AG04449 (cell line): ENCODE measurements at places on chromosomes 7 and 10.

GRCh38 chr10:26727005-26727404 lies 29.5 kb downstream of the PDSS1 start:
- no peak for DNase-seq

GRCh38 chr7:14988941-14989340 lies 86.4 kb upstream of the DGKB start:
- peak; percentile 4 for DNase-seq

GRCh38 chr10:6494936-6495592 lies 85.0 kb downstream of the PRKCQ start:
- DNase-seq, result no peak

DNA sequence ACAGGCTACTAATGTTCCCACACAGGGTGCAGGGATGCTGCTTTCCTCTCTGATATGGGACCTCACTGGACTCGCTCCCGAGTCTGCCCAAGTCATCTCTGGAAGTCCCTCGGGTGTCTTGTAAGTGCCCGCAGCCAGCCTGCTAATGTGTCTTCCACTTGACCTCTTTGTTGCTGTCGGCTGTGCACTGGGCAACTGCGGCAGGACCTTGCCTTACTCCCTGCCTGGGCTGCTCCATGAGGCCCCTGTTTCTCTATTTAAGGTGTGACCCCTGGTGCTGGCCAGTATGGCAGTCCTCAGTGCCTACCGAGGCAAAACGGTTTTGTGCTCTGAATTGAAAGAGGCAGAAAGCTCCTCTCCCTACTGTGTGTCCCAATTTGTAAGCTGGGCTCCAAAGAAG lies 88.8 kb upstream of the DUSP5 start:
- no peak for DNase-seq

- DNase-seq, result no peak
Measured at GRCh38 chr10:32386623-32387260, 39.8 kb upstream of the EPC1 start.

DNA sequence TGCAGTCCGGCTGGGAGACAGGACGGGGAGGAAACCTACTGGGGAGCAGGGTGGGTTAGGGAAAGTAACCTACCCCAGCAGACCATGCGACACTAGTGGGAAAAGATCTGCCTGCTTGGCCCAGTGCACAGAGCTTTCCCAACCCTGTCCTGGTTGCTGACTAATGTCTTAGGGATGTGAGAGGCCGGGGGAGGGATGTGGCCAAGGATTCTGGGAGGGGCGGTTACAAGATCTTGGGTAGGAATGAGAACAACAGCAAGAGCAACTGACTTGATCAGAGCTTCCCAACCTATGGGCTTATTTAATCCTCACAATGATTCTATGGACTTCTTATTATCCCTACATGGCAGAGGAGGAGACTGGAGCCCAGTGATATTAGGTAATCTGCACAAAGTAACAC lies 24.0 kb upstream of the EIF5AL1 start:
- peak; percentile 59 for DNase-seq

- no peak for DNase-seq
Measured at GRCh38 chr10:79189853-79190435, 121.2 kb downstream of the ZMIZ1 start.

DNA sequence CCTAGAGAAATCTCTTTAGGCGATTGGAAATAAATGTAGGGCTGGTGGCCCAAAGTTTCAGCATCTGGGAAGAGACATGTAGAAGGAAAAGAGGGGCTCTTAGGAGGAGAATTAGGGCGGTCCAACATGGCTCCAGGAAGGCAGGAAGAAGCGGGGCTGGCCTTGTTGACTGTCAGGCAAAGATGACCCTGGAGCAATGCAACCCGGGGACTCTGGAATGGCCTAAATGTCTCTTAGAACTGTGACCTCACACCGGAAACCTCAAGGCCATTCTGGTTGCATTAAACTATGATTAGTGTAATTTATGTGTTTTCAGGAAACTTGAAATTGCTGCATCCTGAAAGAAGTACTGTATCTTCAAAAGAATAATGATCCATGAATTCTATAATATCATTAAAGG lies 66.8 kb downstream of the NRP1 start:
- no peak for DNase-seq

GRCh38 chr10:97097084-97097433 lies 88.7 kb downstream of the SLIT1 start:
- DNase-seq, result no peak

GRCh38 chr7:30927559-30927958 lies 15.9 kb downstream of the AQP1 start:
- DNase-seq, result no peak

GRCh38 chr7:32072397-32072796 lies 2.2 kb upstream of the PDE1C start:
- no peak for DNase-seq

- no peak for DNase-seq
Measured at GRCh38 chr7:24948739-24949138, 31.2 kb downstream of the OSBPL3 start.

DNA sequence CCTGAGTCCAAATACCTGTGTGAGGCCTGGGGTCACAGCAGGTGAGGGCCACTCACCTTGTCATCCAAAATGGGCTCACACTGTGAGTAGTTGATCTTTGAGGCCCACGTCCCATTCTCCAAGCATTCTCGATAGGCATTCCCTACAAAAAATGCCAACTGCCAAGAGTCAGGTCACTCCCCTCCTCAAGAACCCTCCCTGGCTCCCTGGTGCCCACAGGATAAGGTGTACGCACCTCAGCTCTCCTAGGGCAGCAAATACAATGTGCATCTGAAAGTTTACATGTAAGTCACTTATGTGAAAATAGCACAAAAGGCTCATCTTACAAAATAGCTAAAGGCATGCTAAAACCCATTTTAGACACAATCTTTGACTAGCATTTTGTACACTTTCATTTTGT lies 15.1 kb downstream of the CRHR2 start:
- no peak for DNase-seq

DNA sequence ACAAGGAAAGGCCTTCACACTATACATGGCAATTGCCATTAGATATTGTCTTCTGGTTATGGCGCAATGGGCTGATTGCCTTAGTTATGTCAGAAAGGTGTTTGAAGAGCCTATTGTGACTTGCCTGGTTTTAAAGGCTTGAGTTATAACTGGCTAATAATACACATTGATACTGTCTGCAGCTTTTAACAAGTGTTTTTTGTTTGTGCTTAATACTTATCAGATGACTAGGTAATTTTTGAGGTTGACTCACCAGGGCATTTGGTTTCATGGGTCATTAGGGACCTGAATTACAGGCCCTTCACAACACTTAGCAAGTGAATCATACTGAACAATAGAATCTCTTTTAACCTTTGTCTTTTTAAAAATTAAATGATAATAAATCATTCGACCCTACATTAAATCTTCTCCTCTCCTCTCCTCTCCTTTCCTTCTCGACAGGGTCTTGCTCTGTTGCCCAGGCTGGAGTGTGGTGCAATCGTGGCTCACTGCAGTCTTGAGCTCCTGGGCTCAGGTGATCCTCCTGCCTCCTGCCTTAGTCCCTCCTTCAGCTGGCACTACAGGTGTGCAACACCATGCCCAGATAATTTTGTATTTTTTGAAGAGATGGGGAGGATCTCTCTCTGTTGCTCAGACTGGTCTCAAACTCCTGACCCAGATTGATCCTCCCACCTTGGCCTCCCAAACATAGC lies 196.3 kb downstream of the JCAD start:
- peak; percentile 26 for DNase-seq

DNA sequence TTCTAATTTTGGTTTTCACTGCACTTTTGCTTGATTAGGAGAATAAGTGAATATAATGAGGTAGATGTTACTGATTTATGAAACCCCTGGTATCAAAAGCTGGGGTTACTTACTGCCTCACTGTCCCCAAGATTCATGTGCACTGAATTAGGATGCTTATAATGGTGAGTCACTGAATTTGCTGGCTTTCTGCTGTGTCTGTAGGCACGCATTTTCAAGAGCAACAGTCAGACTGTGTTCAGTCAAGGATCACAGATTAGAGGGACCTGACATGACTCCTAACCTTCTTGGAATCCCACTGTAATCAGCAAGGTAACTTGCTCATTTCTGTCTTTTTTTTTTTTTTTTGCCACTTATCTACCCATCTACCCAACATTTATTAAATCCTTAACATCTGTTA lies 59.7 kb downstream of the GPR85 start:
- DNase-seq, result no peak

- no peak for DNase-seq
Measured at GRCh38 chr10:94879214-94879613, 59.2 kb upstream of the CYP2C9 start.

DNA sequence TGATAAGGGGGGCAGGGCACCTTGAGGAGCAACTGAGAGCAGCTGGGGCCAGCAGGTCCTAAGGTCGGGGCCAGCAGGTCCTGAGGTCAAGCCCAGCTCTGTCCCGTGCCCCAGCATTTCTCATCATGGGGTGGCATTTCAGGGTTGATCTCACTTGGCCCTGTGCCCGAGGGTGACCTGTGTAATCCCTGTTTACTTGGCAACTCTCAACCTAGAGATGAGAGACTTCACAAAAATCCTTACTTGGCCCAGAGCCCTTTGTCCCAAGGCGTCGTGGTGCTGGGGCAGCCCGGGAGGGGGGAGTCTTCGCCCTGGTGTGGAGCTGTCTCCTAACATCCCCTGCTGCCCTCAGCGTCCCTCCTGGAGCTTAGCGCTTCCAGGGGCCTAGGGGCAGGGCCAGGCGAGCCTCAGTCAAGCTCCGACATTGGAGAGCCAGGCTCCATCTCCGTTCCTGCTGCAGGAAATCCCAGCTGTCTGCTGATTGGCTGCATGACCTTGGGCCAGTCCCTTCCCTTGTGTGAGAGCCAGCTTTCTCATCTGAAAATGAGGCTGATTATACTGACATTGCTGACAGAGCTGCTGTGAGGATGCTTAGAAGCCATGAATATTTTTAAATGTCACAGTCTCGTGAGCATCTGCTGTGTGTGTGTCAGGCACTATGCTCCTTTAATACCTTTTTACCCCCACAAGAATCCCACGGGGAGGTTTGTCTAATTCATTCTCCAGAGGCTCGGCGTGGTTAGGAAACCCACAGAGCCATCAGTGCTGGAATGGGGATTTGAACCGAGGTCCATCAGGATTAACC lies 94.3 kb downstream of the ZMIZ1 start:
- no peak for DNase-seq

GRCh38 chr7:84144480-84144879 lies 50.1 kb downstream of the SEMA3A start:
- no peak for DNase-seq

DNA sequence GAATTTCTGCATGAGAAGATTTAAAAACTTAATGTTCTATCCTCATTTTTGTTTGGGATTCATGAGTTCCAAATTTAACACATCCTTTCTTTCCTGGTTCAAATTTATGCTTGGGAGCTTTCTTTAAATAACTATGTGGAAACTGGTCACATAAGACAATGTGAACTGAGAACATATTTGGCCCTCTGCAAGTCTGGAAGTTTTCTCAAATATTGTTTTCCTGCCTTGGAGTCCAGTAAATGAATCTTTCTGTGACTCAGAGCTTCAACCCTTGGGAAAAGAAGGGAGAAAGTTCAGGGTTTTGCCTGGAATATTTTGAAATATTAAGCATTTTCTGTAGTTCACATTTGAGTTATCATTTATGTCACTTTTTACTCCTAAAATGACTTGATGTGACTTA lies 559.0 kb upstream of the NRP1 start:
- DNase-seq, result no peak

DNA sequence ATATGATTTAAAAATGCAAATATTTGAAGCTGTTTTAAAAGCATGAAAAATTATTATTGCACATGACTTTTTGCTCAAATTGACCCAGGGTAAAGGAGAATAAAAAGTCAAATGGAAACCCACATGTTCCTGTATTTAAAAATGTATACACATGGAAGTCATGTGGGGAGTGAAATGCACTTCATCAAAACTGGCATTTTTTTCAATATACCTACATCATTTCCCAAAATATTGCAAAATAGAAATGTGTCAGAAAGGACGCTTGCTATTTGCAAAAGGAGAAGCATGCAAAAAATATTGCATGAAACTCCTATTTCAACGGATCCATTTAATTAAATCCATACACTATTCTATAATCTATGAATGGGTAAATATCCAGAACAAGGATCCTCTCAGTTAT lies 117.0 kb downstream of the POU6F2 start:
- DNase-seq, result no peak

GRCh38 chr7:155545348-155545747 lies 1.0 kb downstream of the CNPY1 start:
- no peak for DNase-seq

GRCh38 chr7:47720141-47720906 lies 138.4 kb upstream of the TNS3 start:
- no peak for DNase-seq

DNA sequence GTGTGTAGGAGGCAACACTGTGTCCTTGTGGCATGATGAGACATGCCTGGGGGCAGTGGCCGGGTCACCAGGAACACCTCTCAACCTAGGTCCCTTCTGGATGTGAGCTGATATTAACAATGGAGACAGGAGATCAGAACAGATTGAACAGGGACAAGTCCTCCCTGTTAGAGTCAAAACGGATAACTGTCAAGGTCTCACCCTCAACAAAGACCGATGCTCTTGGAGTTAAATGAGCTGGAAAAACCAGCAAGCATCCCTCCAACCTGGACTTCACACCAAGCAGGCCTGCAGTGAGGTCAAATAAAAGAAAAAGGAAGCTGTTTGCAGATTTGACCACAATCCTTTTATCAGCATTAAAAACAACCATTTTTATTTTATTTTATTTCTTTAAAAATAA lies 49.0 kb downstream of the SLIT1 start:
- DNase-seq, result no peak

GRCh38 chr10:36703179-36703578 lies 422.2 kb upstream of the ANKRD30A start:
- no peak for DNase-seq

GRCh38 chr10:49594594-49594993 lies 15.5 kb upstream of the SLC18A3 start:
- DNase-seq, result no peak

- DNase-seq, result no peak
Measured at GRCh38 chr10:25575343-25575742, 358.7 kb upstream of the MYO3A start.

DNA sequence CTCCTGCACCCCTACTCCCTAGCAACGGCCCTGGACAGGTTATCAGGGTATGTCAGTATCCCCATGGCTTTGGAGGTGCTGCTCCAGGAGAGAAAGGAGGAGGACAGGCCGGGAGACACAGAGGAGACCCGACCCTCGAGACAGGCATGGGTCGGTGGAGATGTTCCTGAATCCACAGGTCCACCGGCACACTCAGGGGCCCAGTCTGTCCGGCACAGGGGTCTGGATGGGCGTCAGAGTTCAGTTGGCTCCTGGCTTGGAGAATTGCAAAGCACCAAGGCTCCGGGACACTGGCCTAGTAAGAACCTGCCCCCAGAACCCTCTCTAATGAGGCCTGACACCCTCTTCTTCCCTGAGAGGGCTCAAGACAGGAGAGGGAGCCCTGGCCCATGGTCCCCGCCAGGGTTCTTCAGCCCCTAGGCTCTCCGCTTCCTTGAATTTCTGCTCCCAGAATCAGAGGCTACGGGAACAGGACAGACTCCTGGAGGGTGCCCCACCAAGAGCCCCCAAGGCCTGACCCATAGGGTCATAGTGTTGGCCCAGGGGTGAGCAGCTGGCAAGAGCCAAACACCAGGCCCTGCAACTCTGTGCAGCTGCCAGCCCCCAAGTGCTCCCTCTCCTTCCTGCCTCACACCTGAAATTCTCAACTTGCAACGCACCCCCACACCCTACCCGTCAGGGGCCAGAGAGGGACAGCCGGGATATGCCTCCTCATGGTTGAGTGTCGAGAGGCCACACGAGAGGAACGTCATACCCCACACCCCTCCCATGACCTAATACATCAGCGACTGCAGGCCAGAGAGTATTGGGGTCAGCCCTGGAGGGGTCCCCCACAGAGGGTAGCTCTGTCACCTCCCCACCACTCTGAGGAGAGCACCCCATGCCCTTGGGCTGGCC lies 5.5 kb upstream of the IRF5 start:
- DNase-seq, result no peak
